Suppressor macrophage (primary cell): ENCODE measurements at places on chromosomes 4 and X.
A peak's percentile ranks its signal among the peaks of the same experiment; 100 is the strongest.

DNA sequence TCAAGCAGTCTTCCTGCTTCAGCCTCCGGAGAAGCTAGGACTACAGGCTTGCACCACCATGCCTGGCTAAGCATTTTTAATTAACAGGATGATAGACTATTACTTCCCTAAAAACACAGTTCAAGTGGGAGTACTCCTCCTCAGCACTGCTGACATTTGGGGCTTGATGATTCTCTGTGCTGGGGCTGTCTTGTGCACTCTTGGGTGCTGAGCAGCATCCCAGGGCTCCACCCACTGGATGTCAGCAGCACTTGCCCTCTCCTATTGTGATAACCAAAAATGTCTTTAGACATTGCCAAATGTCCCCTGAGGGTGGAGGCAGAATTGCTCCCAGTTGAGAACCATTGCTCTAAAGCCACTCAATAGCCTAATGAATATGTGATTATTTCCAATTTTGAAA, 60.4 kb downstream of the CLCN4 start:
- DNase-seq, result peak; percentile 74

DNA sequence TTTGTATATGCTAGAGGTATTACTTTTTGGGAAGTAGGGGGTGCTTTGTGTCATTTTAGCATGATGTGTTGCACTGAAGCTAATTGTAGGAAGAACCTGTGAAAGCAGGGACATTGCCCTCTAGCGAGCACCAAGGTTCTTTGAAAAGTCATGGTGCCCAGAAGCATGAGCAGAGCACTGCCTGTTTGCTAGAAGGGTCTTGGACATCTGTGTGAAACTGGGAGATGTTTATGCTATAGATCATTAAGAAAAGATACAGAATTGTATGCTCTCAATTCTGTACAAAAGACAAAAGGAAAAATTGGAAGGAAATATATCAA, 14.7 kb downstream of the GRPR start:
- no peak for DNase-seq

- no peak for DNase-seq
These were observed 89.4 kb downstream of the AFF1 start for GRCh38 chr4:87024201-87024600.

DNA sequence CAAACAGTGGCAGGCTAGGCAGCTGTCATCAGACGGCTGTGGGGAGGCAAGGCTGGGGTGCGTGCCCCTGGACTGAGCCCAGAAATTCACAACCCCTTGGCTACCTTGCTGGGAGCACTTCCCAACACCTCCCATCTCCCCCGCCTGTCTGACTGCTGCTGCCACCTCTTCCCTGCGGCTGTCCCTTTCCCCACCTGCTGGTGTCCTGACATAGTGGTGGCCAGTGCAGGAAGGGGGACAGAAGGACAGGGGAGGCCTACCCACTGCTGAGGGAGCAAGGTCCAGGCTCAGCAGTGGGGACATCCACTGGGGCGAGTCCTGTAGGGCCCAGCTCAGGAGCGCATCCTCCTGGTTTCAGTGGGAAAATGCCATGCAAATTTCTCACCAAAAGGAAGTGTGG, 3.4 kb downstream of the ABCD1 start:
- DNase-seq, result no peak

GRCh38 chr4:139188648-139189416, 11.8 kb upstream of the ELF2 start:
- peak; percentile 96 for DNase-seq

DNA sequence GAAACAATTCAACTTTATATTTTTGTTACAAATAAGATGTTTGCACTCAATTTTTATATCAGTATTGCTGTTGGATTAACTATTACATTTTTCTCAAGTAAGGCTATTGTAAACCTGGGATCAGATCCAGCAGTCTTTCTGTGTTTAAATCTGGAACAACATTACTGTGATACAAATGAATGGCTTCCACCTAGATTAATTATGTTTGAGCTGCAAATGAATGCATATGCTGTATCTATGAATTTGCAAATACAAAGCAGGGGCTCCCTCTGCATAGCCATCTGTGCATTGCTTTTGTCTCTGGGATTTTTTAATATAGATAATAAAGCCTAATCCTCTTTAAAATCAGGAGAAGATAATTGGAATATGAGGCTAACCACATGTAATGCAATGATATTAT, 69.8 kb upstream of the NEIL3 start:
- no peak for DNase-seq

DNA sequence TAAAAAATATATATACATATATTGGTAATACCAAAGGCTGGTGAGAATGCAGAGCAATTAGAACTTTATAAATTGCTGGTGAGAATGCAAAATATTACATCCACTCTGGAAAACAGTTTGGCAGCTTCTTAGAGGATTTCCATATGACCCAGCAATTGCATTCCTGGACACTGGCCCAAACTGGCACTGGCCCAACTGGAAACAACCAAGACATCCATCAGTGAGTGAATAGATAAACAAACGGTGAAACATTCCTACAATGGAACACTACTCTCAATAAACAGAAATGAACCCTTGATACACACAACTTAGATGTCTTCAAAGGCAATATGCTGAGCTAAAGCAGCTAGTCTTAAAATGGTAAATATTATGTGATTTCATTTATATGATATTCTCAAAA, 524.2 kb downstream of the IQCM start:
- DNase-seq, result no peak

- DNase-seq, result no peak
These were observed 3.6 kb downstream of the RPL36A start for GRCh38 chrX:101394372-101394771.

GRCh38 chrX:103063918-103064434, at the start of gene BEX1:
TSS of gene BEX1 (minus strand) at chrX:103064171. CDS start at chrX:103063274, 897 bp downstream.
- DNase-seq, result peak; percentile 15

DNA sequence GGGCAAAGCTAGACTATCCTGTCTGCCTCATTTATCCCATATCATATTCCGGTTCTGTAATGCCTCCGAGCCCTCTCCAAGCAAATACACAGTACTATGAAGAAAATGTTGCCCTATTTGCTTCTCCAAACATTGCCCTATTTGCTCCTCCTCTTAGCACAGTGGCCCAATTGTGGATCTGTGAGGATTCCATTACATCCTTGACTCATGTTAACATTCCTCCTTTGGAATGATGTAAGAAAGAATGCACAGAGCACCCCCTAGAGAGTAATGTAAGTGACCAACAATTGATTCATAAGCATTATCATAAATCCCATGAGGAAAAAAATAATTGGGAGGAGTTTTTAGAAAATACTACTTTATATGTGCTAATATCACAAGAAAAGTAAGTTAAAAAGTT, 11.3 kb upstream of the BTC start:
- DNase-seq, result no peak

DNA sequence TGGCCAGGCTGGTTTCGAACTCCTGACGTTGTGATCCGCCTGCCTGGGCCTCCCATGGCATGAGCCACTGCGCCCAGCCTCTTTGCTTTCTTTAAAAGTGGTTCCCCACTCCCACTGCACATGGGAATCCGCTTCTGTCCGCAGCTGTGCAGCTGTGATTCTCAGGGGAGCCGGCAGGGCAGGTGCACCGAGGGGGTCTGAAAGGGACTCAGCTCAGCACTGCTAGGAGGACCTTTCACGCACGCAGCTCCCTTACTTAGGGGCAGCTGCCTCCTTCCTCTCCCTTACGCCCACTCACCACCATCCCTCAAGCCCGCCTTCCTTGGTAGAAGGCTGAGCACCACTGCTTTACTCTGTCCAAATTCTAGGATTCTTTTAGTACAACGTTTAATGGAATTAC, 40.4 kb upstream of the CYP4V2 start:
- no peak for DNase-seq

GRCh38 chrX:133979641-133980230, 5.7 kb downstream of the GPC3 start:
- DNase-seq, result no peak

DNA sequence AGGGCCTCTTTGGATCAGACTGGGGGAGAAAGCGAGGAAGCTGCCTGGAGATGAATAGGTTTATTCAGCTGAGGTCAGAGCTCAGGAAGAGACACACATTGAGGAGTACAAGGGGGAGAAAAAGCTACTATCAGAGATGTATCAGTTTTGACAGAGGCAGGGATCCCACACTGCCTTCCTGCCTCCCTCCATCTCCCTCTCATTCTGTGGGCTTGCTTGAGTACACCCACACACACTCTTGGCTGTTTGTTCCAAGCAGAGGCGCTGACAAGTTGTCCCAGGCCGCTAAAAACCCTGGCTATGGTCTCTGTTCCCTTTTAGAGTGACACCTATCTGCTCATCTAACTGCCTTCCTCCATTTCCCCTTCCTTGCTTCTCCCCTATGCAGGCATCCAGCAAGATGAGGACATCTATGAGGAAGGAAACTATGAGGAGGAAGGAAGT, 5.2 kb downstream of the TSPYL2 start:
- DNase-seq, result peak; percentile 25

DNA sequence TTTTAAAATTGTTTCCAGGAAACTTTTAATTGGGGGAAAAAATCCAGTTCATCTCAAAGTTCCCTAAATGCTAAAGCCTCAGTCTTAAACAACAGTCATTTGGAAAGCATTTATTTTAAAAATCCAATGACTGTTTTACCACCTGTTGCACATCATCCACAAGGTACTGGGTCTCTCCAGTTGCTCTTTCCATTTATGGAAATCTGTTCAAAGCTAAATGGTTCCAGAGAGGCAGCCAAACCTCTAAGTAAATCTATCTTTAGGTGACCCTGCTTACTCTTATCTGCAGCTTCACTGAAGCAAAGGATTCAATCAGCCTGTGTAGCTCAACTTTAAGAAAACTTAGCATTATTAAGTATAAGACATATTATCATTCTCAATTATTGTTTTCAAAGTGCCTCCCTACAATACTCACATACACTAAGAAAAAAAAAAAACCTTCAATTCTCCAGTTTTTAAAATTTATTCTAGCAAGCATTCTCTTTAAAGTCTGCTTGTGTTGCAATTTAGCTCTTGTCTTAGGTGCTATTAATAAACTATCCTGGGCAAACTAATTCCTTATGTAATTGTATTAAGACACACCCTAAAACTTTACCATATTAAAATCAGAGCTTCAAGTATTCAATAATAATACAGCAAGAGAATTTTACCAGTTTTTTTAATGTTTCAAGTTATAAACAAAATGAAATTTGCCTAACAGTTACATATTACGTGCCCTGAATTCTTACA, 60.6 kb downstream of the NOCT start:
- no peak for DNase-seq

- no peak for DNase-seq
These were observed 718 bp downstream of the SPIN3 start for GRCh38 chrX:56994375-56995270.

GRCh38 chrX:130984782-130985181, 73.4 kb upstream of the ARHGAP36 start:
- no peak for DNase-seq

GRCh38 chr4:48367016-48367415, 25.7 kb downstream of the SLAIN2 start:
- DNase-seq, result no peak

- no peak for DNase-seq
These were observed 644.6 kb downstream of the IL1RAPL1 start for GRCh38 chrX:29231800-29232199.

DNA sequence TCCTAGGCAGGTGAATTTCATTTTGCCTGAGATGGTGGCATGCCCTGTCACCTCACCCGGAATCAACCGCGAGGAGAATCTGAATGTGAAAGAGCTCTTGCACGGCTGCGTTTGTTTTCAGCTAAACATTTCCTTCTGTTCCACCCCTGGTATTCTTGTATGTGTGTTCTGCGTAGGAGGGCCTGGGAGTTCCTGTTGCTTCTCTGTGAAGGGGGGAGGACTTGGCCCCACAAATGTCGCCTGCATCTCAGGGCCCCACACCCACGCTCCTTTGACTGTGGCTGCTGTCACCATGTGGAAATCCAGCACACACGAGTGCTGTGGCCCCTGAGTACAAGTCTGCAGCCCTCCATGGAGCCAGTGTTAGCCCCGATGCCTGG, 45.8 kb upstream of the CLCN4 start:
- peak; percentile 82 for DNase-seq

GRCh38 chr4:73867783-73868182, 1.4 kb upstream of the CXCL1 start:
- no peak for DNase-seq
